ENCODE measurements at places on chromosomes 16 and 17.

DNA sequence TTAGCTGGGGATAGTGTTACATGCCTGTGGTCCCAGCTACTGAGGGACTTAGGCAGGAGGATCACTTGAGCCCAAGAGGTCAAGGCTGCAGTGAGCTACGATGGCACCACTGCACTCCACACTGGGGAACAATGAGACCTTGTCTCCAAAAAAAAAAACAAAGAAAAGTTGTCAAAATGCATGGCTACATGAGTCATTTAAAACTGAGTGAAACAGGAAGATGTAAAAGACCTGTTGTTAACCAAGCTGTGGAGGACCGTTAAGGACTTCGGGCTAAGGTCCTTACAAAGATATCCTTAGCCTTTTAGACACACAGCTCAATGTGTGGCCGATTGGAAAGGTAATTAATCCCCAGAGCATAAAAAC, 25.1 kb downstream of the ZP2 start:
- DNase-seq, result no peak

GRCh38 chr17:78781104-78781892, 775 bp downstream of the CYTH1 start:
- peak; percentile 57 for DNase-seq

DNA sequence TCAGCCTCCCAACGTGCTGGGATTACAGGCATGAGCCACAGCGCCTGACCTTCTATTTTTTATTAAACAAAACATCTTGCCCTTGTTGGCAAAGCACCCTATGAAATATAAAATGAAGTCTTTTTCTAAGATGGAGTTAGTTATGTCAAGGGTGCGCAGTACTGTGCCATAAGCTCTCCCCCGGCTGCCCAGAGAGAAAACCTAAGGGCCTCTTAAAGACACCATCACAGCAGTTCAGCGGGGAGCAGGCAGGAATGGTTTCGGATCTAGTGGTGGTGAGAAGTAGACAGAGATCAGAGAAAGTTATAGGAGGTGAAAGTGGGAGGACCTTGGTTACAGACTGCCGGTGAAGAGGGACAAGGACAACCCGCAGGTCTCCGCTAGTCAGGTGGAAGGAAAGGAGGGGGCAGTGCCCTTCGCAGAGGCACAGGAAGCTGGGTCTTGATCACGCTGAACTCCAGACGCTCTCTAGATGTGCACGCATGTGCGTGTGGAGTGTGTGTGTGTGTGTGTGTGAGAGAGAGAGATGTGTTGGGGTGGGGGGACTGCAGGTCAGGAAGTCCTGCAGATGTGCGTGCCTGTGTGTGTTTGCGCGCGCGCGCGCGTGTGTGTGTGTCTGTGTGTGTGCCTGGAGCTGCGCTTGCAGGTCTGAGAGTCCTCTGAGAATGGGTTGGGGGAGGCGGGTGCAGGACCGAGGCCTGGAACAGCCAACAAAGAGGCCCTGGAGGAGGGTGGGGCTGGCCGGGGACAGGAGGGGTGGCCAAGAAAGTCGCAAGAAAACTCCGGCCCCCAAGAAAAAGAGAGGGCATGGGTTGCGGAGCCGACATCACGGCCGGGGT, 748 bp upstream of the CMTM3 start:
- peak; percentile 84 for DNase-seq

GRCh38 chr17:80454557-80455335, 21.7 kb downstream of the NPTX1 start:
- peak; percentile 96 for DNase-seq

- no peak for DNase-seq
These were observed 11.6 kb upstream of the MARCHF10 start for GRCh38 chr17:62819511-62820221.

DNA sequence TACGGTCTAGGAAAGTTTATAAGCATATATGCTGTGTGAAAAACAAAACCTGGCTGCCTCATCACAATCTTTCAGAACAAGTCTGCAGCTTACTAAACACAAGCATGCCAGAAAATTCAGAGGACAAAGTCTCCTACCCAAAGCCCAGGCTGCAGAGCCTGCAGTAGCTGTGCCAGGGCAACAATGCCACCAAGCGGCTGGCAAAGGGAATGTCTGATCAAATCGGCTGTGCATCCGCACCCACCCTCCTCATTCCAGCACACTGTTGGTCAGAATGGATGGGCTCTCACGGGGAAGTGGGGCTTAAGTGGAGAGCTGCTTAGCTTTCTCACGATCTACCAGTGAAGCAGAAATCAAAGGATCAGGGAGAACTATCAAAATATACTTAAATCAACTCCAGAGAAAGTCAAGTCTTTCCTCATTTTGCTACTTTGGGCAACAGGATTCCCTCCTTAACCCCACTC, 73.5 kb downstream of the CYTH1 start:
- DNase-seq, result peak; percentile 57

DNA sequence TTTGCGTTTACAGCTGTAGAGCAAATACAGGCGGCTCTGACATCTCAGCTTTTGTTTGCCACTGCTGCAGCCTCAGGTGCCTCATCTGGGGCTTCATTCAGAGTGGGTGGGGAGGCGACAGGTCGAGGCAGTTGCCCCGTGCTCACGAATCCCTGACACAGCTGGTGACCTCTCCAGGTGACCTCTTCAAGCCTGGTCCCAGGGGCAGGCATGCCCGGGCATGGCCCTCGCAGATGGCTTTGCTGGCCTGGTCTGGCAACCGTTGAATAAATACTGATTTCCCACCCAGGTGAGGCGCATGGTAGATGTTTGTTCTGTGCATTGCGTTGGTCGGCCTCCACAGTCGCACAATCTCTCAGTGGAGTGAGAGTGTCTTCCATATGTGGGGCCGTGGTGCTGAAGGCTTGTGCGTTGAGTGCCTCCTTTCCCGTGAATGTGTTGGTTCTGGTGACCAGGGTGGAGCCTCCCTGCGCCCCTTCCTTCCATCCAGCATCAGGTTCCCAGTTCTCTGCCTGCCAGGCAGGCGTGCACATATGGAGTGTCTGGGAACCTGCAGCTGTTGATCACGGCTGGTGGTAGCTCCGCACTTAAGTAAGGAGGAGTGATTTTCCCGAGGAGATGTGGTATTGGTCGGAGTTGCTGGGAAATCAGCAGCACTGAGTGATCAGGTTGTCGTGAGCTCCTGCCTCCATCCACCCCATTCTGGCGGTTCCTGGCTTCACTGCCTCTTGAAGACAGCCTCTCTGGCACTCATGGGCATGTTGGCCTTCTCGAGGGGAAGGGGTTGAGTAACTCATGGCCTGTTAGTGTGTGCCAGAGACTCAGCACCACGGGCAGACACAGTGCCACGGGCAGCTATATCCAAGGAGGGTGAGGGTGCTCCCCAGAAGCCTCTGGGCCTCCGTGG, 149.7 kb downstream of the RPTOR start:
- no peak for DNase-seq

DNA sequence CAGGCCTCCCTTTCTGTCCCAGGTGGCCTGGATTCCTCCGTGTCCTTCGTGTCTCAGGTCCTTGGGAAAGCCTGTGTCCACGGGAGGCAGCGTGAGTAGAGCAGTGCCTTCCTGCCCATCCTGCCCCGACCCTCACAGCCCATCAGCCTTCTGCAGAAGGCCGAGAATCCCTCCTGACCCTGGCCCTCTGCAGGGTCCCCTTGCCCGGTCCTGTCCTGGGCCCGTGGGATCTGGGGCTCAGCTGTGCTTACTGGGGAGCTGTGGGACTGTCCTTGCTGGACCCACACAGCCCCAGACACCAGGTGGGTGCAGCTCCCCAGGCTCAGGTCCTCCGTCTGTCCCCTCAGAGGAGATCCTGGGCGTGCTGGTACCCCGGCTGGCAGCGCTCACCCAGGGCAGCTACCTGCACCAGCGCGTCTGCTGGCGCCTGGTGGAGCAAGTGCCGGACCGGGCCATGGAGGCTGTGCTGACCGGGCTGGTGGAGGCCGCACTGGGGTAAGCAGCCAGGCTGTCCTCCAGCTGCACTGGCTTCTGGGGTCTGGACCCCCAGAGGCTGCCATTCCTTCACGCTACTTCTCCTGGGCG, 3.9 kb downstream of the TELO2 start:
- DNase-seq, result no peak

- DNase-seq, result no peak
These were observed 441.1 kb upstream of the MON1B start for GRCh38 chr16:76749780-76750375.

DNA sequence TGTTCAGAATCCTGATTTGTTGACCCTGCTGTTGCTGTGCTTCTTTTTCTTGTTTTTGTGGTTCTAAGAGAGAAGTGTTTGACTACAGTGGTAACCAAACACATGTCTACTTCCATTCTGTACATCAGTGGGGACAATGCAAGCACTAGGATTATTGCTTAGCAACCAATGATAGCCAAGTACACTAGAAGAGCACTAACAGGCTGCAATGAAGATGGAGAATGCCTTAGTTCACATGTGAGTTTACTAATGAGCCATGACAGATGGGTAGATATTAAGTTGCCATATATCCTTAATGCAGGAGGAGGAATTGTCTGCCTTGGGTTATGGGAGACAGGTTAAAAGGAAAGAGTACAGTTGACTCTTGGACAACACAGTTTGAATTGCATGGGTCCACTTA, 8.3 kb downstream of the EFCAB5 start:
- DNase-seq, result no peak

- DNase-seq, result no peak
These were observed 406.3 kb downstream of the WWOX start for GRCh38 chr16:78505544-78506366.

- DNase-seq, result no peak
These were observed 38.9 kb downstream of the PEMT start for GRCh38 chr17:17552351-17553216.

DNA sequence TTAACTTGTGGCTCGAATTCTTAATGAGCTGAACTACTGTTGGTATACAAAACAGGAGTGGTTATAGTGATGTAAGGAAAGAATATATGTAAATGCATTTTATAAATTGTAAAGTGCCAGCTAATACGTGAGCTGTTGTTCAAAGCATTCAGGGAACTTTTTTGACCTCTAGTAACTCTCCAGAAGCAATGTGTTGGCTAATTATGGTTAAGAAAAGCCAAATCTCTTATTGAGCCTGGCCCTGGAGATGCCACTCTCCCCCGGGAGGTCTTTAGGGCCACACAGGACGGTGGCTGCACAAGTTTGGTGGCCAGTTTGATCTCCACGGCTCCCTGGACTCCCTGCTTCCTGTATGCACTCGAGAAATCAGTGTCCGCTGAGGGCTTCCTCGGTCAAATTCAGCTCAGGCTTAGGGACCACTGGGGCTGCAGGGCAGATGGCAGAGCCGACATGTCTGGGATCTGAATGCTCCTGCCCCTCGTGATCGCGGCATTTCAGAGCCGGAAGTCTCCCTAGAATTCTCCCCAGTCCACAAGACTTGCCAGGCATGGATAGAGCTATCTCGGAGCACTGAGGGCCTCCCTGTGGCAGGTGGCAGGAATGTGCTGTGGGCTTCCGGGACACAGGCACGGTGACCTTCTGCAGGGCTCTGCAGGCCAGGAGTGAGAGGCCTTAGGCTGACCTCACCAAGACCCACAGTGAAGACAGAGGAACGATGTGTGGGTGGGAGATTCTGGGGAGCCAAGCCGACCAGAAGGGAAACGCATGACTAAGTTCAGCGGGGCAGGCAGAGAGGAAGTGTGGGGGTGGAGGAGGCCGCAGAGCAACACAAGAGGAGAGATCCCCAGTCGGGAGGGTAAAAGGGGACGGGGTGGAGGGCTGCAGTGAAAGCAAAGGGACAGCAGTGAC, 18.6 kb upstream of the PITPNM3 start:
- DNase-seq, result no peak

- peak; percentile 70 for DNase-seq
These were observed 5.5 kb upstream of the KIF22 start for GRCh38 chr16:29784901-29785500.

DNA sequence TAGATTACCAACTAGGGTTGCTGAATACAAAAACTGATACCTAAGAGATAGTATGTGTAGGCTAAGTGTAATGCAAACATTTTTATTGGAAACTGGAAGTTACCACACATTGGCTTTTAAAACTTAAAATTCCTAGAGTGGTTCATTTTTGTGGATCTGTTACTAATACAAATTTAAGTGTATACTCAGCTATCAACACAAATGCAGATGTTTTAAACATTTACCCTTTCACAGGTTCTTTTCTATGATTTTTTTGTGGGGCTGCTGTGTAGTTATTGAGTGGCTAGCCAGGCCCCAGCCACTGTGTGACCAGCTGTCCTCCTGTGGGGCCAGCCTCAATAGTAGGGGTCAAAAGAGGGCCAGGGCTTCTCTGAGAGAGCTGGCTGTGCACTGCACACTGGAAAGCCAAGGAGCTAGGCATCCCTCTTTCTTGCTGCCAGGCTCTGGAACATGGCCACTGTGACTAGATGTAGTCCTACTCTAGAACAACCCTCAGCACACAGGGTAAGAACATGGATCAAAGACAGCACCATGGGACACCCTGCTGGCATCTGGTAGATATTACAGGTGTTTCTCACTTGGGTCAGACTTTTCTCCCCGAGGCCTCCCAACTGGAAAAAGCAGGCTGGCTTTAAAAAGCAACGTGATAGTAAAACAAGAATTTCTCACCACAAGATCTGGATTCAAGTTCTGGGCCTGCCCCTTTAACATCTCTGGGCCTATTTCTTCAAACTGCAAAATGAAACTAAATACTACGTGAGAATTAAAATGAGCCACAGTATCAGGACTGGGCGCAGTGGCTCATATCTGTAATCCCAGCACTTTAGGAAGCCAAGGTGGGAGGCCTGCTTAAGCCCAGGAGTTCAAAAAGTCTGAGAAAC, 7.3 kb upstream of the VEZF1 start:
- peak; percentile 56 for DNase-seq

GRCh38 chr17:60283816-60284215, 108.1 kb downstream of the USP32 start:
- no peak for DNase-seq

- peak; percentile 71 for DNase-seq
These were observed 76.7 kb downstream of the CHD9 start for GRCh38 chr16:53131363-53132071.

DNA sequence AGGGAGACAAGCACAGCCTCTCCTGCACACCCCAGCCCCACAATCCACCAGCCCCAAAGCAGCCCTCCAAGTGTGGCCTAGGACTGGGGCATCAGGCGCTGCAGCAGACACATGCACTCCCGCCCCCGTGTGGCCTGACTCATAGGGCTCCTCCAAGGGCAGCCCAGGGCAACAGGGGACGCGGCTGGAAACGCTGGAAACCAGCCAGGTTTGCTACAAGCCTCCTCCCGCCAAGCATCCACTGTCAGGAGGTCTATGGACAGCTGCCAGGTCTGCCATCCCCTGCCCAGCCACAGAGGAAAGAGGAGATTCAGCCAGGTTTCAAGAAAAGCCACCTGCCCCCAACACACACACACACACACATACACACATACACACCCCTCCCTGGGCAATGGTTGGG, 25.8 kb downstream of the SRCIN1 start:
- no peak for DNase-seq

GRCh38 chr16:14399378-14400284, 230.4 kb downstream of the PARN start:
- DNase-seq, result no peak

- no peak for DNase-seq
These were observed 1.7 kb downstream of the RPH3AL start for GRCh38 chr17:350706-351448.

DNA sequence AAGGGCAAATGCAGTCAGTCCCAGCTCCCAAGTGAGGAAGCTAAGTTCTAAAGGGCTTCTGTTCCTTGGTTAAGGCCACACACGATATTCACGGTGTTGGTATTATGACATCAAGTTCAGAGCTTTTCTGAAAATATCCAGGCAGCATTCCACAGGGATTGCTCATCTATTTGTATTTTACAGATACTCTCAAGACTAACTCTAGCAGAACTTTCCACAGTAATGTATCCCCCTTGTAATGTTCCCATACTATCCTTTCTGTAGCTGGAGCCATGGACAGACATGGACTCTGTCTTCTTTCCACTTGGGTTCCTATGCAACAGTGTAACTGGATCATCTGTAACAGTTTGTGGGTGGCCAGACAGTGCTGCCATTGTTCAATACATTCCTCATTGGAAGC, 13.5 kb downstream of the SDR42E1 start:
- no peak for DNase-seq

GRCh38 chr16:56670620-56670934, 963 bp downstream of the MT1H start:
- DNase-seq, result no peak

Measured in CD4-positive, alpha-beta memory T cell (primary cell).